ENCODE measurements at places on chromosomes 3 and 15.

DNA sequence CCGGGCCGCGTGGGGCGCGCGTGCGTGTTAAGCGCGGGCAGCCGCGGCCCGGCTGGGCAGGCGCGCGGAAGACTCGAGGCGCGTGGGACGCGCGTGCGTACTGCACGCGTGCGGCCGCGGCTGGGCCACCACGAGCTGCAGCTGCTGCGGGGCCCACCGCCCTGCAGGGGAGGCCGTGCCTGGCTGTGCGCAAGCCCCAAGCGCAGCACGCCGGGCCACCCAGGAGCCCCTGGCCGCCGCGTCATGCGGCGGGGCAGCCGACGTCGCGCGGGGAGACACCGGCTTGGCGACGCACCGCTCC, 590 bp upstream of the TRIM71 start:
- DNase-seq = no peak

GRCh38 chr3:118801899-118802298, 232.7 kb downstream of the IGSF11 start:
- DNase-seq = no peak

- DNase-seq = no peak
Measured at GRCh38 chr15:62452026-62452425, 286.9 kb upstream of the C2CD4B start.

DNA sequence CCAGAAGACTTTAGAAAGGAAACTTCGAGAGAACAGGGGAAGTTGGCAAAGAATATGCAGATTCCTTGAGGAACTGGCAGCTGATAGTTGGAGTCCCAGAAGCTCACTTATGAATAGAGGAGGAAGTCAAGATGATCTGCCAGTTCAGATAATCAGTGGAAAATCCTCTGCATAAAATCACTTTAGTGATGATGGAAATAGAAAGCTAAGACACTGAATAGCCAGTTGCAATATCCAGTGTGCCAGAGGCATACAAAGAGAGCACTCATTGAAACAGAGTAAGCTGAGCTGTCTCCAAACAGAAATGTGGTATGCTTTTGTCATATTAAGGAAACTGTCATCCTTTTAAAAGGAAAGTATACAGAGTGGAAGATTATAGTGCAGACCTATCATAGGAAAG, 1207.6 kb downstream of the OTOL1 start:
- DNase-seq = no peak

DNA sequence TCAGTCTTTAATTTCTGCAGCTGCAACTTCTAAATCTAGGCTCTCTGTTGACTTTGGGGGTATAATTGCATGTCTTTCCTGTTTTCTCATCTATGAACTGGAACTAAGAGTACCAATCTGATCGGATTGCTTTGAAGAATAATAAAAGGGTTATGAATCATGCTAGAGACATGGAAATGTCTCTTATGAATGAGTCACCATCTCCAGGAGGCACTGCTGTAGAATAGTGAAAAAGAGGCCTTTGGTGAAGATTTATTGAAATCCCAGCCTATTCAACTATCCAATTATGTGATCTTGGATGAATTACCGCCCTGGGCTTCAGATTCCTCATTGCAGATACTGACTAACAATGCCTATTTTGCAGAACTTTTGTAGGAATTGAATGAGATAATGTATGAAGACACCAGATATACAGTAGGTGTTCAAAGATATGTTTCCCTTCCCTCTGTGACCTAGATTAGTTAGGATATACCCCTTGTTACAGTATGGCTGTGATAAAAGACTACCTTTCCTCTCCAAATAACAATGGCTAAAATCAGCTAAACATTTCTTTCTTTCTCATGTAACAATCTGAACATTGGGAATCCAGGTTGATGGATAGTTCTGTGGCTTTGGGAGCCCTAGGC, 11.5 kb upstream of the CMTM8 start:
- DNase-seq = no peak
